Trophoblast cell (in vitro differentiated cells and primary cell): ENCODE measurements at places on chromosomes 2 and 18.

GRCh38 chr2:165070076-165070475 lies 114.8 kb upstream of the SLC38A11 start:
- DNase-seq = peak; percentile 57

- DNase-seq = no peak
Observed at GRCh38 chr2:122634256-122634655, 878.8 kb downstream of the TSN start.

- no peak for DNase-seq
Observed at GRCh38 chr2:29485631-29486030, 370.4 kb downstream of the CLIP4 start.

- DNase-seq = no peak
Observed at GRCh38 chr18:79715280-79715679, 35.7 kb downstream of the CTDP1 start.

GRCh38 chr2:128390991-128391630 lies 72.4 kb upstream of the HS6ST1 start:
- peak; percentile 29 for DNase-seq

DNA sequence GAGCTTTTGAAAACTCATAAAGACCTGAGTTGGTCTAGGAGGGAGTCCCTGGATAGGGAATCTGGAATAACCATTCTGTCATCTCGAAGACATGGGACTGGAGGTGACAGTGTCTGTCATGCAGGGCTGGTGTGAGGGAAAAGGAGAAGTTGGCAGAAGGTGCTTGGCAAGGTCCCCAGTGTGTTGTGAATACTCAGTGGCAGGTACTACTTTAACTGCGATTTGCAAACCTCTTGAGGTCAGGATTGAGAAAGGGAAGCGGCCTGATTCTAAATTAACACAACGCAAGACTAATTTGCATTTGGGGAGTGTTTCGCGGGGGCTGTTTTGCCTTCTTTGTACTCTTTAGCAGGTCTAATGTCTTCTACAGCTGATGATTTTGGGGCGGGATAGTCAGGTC lies 77.0 kb upstream of the TMEM200C start:
- no peak for DNase-seq

GRCh38 chr2:160336105-160336504 lies 136.0 kb upstream of the ITGB6 start:
- DNase-seq = no peak

DNA sequence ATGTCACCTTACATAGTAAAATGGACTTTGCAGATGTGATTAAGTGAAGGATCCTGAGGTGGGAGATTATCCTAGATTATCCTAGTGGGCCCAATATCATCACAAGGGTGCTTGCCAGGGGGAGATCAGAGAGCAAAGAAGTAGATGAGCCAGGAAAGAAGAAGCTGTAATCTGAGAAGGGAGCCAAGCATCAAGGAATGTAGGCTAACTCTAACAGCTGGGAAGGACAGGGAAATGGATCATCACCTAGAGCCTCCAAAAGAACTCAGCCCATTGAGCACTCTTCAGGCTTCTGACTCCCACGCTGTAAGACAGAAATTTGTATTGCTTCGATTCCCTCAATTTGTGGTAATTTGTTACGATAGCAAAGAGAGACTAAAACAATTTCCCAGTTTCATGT lies 309.9 kb downstream of the LRP1B start:
- DNase-seq = no peak

GRCh38 chr2:184633726-184634125 lies 35.4 kb downstream of the ZNF804A start:
- DNase-seq = no peak

- peak; percentile 83 for DNase-seq
Observed at GRCh38 chr18:25896178-25896780, 194.1 kb downstream of the SS18 start.

- DNase-seq = no peak
Observed at GRCh38 chr2:241810307-241811200, 1.6 kb downstream of the NEU4 start.

DNA sequence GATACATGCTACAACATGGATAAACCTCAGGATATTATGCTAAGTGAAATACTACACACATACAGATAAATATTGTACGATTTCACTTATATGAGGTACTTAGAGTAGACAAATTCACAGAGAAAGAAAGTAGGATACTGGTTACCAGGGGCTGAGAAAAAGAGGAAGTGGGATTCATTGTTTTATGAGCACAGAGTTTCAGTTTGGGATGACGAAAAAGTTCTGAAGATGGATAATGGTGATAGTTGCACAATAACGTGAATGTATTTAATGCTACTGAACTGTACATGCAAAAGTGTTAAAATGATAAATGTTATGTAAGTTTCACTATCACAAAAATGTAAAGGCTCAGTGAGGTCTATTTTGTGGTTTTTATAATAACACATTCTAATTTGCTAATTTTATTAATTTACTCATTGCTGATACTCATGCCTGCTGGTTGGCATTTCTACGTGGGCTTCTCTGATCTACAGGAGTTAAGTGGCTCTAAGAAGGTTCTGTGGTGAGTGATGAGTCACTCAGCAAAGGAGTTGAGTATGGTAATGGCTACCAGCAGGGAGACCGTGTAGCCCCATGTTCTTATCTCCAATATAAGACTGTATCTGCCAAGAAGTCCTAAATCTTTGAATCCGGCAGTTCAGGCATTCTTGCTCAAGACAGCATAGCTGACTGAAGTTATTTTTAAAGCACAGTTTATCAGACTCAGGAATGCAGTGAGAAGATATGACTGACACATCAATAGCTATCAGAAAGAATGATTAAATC lies 41.1 kb downstream of the UPP2 start:
- peak; percentile 93 for DNase-seq

GRCh38 chr2:228016402-228016801 lies 145.0 kb downstream of the DAW1 start:
- no peak for DNase-seq

- DNase-seq = no peak
Observed at GRCh38 chr18:6411382-6411781, 3.3 kb downstream of the L3MBTL4 start.

DNA sequence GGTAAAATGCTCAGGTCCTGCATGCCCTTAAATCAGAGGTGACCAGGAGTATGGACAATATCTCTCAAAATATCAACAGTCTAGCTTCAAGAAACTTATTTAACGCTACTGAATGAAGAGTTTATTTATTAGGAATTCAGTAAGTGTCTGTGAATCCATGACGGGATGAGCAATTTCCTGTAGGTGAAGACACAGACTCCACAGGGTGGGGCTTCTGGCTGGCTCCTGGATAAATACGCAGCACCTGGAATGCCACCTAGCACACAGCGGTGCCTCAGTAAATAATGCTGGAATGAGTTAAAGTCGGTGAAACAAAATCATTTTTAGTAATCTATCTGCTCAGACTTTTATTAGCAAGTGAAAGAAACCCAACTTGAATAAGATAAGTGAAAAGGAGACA lies 29.4 kb upstream of the MBP start:
- DNase-seq = no peak
